Type B pancreatic cell (in vitro differentiated cells): ENCODE measurements at places on chromosomes 1 and 21.

- peaks cover 8% of the 10 kb centered on the region for H3K4me1 ChIP-seq
- no peaks in the 10 kb centered on the region for H3K36me3 ChIP-seq
- H3K4me3 ChIP-seq: no peak overlapping the region
- no peak for DNase-seq
Observed at GRCh38 chr21:35674895-35675470, 385.3 kb downstream of the SETD4 start.

- peaks cover 21% of the 10 kb centered on the region for H3K4me1 ChIP-seq
- H3K4me3 ChIP-seq: no peak overlapping the region
- H3K36me3 ChIP-seq: no peaks in the 10 kb centered on the region
- DNase-seq: no peak
Observed at GRCh38 chr1:173208146-173208545, 1.0 kb upstream of the TNFSF4 start.

GRCh38 chr21:41143596-41144325, 24.2 kb upstream of the BACE2 start:
- no peak overlapping the region for H3K4me3 ChIP-seq
- H3K27ac ChIP-seq: no peak overlapping the region
- peaks cover 9% of the 10 kb centered on the region for H3K27me3 ChIP-seq
- DNase-seq: no peak
- no peaks in the 10 kb centered on the region for H3K36me3 ChIP-seq

DNA sequence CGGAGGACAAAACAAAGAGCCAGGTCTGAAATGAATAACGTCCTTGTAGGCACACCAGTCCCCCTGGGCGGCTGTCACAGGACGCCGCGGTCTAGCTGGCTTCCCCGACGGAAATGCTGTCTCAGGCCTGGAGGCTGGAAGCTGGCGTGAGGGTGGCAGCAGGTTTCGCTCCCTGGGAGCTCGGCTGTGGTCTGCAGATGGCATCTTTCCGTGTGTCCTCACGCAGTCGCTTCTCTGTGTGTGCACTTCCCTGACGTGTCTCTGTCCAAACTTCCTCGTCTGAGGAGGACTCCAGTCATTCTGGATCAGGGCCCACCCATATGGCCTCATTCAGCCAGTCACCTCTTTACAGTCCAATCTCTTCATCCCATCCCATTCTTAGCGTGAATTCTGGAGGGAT, 14.2 kb downstream of the TNFRSF14 start:
- H3K27me3 ChIP-seq: peaks cover 8% of the 10 kb centered on the region
- no peak overlapping the region for H3K27ac ChIP-seq
- H3K36me3 ChIP-seq: no peaks in the 10 kb centered on the region
- peaks cover 3% of the 10 kb centered on the region for H3K4me1 ChIP-seq
- H3K4me3 ChIP-seq: no peak overlapping the region

DNA sequence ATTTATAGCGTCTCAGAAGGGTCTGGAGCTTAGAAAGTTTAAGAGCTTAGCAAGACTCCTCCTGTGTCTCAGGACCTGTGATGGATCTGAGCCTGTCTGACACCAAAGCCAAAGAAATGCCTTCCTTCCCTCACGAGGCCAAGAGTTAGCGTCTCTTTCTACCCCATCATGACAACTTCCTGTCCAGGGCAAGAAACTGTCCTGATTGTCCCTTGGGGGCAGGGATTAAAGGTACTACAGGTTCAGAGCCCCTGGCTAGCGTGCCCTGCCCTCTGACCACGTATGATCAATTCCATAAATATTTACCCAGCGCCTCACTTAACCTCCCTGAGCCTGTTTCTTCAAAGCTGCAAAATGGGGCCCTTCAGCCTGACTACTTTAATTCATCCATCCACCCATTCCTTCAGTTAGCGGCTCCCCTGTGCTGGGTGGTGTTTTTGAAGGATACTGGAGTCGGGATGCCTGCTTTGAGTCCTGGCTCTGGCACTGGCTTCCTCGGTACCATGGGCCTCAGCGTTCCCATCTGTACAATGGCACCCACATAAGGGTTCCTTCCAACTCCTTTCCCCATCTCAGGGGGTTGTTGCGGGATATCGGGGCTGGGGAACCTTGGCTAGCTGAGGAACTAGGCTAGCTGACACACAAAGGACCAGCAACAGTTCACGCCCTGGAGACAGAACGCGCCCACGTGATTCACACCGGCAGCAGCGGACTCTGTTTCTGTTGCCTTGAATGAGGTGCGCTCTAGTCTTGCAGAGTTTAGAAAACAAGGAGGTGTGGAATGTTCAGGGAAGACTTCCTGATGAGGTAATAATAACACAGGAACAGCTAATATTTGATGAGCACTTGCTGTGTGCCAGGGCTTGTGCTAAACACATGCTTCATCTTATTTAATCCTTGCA, 23.0 kb upstream of the EPHA2 start:
- peaks cover 40% of the 10 kb centered on the region for H3K4me1 ChIP-seq
- peak overlapping the region; percentile 65 for H3K4me3 ChIP-seq
- no peaks in the 10 kb centered on the region for H3K36me3 ChIP-seq
- DNase-seq: no peak
- H3K27ac ChIP-seq: peak overlapping the region; percentile 86
- H3K27me3 ChIP-seq: no peaks in the 10 kb centered on the region

GRCh38 chr1:32828341-32828740, 10.9 kb downstream of the S100PBP start:
- no peak for DNase-seq
- peaks cover 35% of the 10 kb centered on the region for H3K36me3 ChIP-seq
- H3K4me1 ChIP-seq: peaks cover 4% of the 10 kb centered on the region

DNA sequence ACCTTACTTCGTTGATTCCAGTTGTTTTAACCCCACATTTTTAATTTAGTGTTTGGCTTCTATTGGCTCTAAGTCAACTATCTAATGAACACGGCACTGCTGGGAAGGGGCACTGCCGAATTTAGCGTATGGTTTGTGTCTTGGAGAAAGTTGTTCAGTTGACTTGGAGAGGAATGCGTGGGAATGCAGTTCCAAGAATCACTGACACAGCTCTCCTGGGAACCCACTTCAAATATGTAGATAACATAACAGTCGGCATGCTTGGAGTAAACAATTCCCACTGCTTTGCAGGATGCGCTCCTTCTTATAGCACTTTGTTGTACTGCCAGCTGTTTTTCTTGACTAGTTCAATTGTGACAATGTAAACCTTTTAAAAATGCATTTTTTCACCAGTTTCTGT, 104.3 kb downstream of the RYR2 start:
- no peaks in the 10 kb centered on the region for H3K36me3 ChIP-seq
- peaks cover 6% of the 10 kb centered on the region for H3K4me1 ChIP-seq
- H3K4me3 ChIP-seq: no peak overlapping the region
- H3K27me3 ChIP-seq: peaks cover under 1% of the 10 kb centered on the region

GRCh38 chr1:215599418-215600074, 32.4 kb downstream of the KCTD3 start:
- peak overlapping the region; percentile 74 for H3K27ac ChIP-seq
- peaks cover 15% of the 10 kb centered on the region for H3K4me1 ChIP-seq
- no peak overlapping the region for H3K4me3 ChIP-seq
- no peaks in the 10 kb centered on the region for H3K27me3 ChIP-seq
- no peak for DNase-seq
- peaks cover 47% of the 10 kb centered on the region for H3K36me3 ChIP-seq

GRCh38 chr1:158730453-158730852, 9.9 kb upstream of the OR6K3 start:
- H3K4me3 ChIP-seq: no peak overlapping the region
- H3K4me1 ChIP-seq: no peaks in the 10 kb centered on the region
- no peak for DNase-seq
- no peaks in the 10 kb centered on the region for H3K36me3 ChIP-seq

- no peak overlapping the region for H3K27ac ChIP-seq
- no peak for DNase-seq
- H3K36me3 ChIP-seq: peaks cover 3% of the 10 kb centered on the region
- no peak overlapping the region for H3K4me3 ChIP-seq
Observed at GRCh38 chr1:55767171-55767570, 552.0 kb upstream of the USP24 start.

DNA sequence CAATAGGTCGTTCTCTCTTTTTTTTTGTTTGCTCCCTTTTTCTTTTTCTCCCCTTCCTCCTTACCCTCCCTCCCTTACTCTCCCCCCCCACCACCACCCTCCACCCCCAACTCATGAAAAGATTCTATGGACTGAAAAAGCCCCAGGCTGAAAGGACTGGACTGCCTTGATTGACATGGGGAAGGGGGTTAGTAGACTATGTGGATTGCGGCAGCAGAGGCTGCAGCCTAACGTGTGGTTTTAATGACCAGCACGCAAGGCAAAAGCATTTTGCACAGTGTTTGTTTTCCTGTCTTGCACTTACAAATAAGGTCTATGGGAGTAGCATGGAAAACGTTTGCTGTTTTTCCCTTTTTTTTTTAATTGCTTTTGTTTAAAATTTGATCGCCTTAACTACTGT, 5.5 kb downstream of the ZBTB18 start:
- H3K4me1 ChIP-seq: peaks cover 4% of the 10 kb centered on the region
- no peak overlapping the region for H3K4me3 ChIP-seq
- no peak overlapping the region for H3K27ac ChIP-seq
- no peaks in the 10 kb centered on the region for H3K27me3 ChIP-seq
- H3K36me3 ChIP-seq: no peaks in the 10 kb centered on the region

DNA sequence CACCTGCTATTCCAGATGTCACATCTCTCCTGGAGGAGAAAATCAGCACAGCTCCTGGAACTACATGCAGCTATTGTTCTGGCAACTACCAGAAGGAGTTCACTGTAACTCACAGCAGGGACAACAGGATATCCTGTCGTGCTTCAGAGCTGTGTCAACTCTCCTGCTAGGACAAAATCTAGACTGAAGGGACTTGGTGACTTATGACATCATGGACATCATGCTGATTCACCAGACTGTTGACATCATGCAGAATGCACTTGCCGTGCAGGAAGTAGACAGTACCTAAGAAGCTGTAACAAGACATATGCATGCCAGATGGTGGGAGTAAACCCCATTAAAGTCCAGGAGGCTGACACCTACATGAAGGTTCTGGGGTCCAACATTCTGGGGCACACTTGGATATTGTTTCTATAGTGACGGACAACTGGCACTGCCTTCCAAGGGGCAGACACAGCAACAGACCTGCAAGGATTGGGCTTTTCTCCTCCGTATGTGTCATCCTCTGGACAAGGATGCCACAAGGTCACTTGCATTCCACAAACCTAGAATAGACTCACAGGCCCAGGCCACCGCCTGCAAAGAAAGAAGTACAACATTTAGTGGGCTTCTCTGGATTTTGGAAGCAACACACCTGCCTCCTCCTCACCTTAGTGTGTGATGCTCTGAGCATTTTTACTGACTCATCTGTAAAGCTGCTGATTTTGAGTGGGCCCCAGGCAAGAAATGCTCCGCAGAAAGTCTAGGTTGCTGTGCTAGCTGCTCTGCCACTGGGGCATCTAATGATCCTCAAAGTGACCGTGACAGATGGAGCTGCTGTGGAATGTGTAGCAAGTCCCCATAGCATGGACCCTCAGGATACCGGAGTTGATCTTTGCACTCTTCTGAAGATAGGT, 249.2 kb downstream of the MATN1 start:
- peaks cover 7% of the 10 kb centered on the region for H3K4me1 ChIP-seq
- no peak for DNase-seq
- H3K4me3 ChIP-seq: no peak overlapping the region
- H3K27me3 ChIP-seq: peaks cover 28% of the 10 kb centered on the region
- no peaks in the 10 kb centered on the region for H3K36me3 ChIP-seq

DNA sequence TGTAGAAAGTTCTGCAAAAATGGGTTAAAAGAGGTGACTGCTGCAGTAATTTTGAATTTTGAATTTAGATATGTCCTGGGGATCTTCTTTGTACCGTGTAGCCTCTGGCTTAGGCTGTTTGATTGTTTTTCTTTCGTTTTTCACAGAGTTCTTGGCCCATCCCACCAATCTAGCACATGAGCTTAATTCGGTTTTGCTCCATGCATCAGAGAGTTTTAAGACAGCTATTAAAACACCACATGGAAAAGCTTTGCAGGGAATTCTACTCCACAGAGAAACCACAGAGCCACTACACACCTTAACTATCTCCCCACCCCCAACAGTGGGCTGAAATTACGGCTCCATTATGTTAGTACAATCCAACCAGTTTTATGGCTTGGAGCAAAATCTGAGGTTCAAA, 25.5 kb downstream of the SPAG17 start:
- no peaks in the 10 kb centered on the region for H3K4me1 ChIP-seq
- no peak overlapping the region for H3K4me3 ChIP-seq
- H3K27me3 ChIP-seq: peaks cover 4% of the 10 kb centered on the region
- H3K27ac ChIP-seq: no peak overlapping the region
- H3K36me3 ChIP-seq: no peaks in the 10 kb centered on the region
- DNase-seq: no peak

DNA sequence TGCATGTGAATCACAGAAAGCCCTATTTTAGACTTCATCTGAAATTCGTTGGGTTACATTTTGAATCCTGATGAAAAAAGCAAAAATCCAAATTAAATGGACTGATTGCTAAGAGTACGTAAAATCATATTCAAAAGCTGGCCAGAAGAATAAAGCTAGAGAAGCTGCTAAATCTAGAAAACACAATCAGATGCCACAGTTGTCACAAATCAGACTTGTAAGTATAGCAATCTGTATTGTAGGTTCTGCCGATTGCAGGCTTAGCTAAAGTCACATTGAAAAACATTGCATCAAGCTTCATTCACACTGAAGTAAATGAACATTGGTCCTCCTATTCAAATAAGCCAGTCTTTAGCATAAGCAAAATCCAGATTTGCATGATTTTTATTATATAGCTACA, 235.1 kb upstream of the ST6GALNAC5 start:
- no peaks in the 10 kb centered on the region for H3K27me3 ChIP-seq
- DNase-seq: no peak
- no peak overlapping the region for H3K4me3 ChIP-seq
- H3K27ac ChIP-seq: no peak overlapping the region

GRCh38 chr21:35275776-35276175, 226.7 kb upstream of the RUNX1 start:
- H3K36me3 ChIP-seq: no peaks in the 10 kb centered on the region
- H3K4me3 ChIP-seq: no peak overlapping the region
- H3K4me1 ChIP-seq: peaks cover 10% of the 10 kb centered on the region
- H3K27ac ChIP-seq: no peak overlapping the region

DNA sequence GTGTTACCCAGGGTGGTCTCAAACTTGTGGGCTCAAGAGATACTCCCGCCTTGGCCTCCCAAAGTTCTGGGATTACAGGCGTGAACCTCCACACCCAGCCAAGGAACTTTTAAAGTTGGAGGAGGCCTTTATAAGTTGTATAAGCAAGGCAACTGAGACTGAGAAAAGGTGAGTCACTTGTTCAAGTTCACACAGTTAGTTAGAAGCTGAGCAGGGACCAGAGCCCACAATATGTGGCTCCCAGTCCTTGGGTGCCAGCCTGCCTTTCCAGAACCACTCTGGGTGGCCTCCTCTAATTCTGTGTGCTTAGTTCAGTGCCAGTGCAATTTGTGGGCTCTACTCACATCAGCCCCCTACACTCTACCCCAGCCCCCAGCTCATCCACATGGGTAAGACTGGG, 3.7 kb downstream of the RAB25 start:
- H3K27ac ChIP-seq: peak overlapping the region; percentile 24
- no peaks in the 10 kb centered on the region for H3K27me3 ChIP-seq
- H3K36me3 ChIP-seq: peaks cover 6% of the 10 kb centered on the region
- DNase-seq: no peak
- peaks cover 36% of the 10 kb centered on the region for H3K4me1 ChIP-seq

DNA sequence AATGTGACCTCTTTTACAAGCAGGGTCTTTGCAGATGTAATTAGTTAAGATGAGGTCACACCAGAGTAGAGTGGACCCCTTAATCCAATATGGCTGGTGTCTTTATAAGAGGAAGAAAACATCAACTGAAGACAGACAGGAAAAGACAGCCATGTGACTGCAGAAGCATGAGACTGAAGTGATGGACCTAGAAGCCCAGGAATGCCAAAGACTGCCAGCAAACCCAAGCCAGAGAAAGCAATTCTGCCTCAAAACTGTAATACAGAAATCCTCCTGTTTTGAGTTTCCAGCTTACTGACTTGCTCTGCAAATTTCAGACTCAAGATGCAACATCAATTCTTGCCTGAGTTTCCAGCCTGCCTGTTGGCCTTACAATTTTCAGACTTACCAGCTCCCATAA, 17.3 kb downstream of the ENAH start:
- no peaks in the 10 kb centered on the region for H3K27me3 ChIP-seq
- H3K36me3 ChIP-seq: peaks cover 26% of the 10 kb centered on the region
- H3K4me3 ChIP-seq: no peak overlapping the region
- DNase-seq: no peak
